A673 (cell line): ENCODE measurements at places on chromosomes 2 and 18. TPM values are rescaled to one million over a fixed set of nuclear protein-coding genes. Genes with fewer than 3 reads are reported as not detected.

RRM2 gene
- total RNA-seq: 414 and 486 TPM in 2 replicates

CHRND gene
- total RNA-seq: not detected in 2 replicates

FAHD2A gene
- 28.9 and 34.4 TPM in 2 replicates for total RNA-seq

IL1F10 gene
- total RNA-seq: not detected in 2 replicates

GRCh38 chr2:42848265-42848664 is 55.9 kb upstream of the HAAO start:
- H3K4me1 ChIP-seq: no peaks in the 10 kb centered on the region
- H3K27me3 ChIP-seq: no peaks in the 10 kb centered on the region
- DNase-seq: no peak
- no peaks in the 10 kb centered on the region for H3K36me3 ChIP-seq

DNA sequence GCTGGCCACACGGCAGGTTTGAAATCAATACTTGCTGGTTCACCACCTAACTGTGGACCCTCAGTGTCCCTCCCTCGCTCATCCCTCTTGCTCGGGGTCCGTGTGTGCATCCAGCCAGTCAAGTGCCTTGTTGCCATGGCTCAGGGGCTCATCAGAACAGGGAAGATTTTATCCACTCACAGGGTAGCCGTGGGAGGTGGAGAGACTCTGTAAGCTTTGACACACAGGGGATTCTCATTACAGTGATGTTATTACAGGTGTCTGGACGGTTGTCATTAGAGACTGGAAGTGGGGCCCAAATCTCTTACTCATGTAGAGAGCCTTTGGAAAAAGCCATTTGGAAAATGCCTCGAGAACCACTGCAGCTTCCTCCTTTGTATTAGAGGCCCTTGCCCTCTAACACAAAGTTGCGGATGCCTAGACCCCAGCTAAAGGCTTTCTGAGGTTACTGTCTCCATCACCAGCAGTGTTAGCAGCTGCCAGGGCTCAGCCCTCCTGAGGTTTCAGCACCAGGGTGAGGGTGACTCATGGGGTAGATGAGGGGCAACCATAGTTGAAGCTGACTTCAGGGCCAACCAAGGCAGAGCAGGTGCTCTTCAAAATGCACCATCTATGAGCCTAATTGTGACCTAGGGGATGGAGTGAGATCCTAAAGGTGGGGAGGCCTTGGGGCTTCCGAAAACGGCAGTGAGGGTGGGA is 195.6 kb downstream of the CLIP4 start:
- H3K27ac ChIP-seq: no peak overlapping the region
- peaks cover 28% of the 10 kb centered on the region for H3K4me1 ChIP-seq
- no peak overlapping the region for H3K4me3 ChIP-seq
- no peaks in the 10 kb centered on the region for H3K27me3 ChIP-seq

- no peak overlapping the region for H3K4me3 ChIP-seq
- no peaks in the 10 kb centered on the region for H3K27me3 ChIP-seq
- no peak overlapping the region for H3K27ac ChIP-seq
- H3K36me3 ChIP-seq: no peaks in the 10 kb centered on the region
- DNase-seq: no peak
- H3K4me1 ChIP-seq: no peaks in the 10 kb centered on the region
These were observed 28.1 kb downstream of the SLC40A1 start for GRCh38 chr2:189552334-189552990.

DNA sequence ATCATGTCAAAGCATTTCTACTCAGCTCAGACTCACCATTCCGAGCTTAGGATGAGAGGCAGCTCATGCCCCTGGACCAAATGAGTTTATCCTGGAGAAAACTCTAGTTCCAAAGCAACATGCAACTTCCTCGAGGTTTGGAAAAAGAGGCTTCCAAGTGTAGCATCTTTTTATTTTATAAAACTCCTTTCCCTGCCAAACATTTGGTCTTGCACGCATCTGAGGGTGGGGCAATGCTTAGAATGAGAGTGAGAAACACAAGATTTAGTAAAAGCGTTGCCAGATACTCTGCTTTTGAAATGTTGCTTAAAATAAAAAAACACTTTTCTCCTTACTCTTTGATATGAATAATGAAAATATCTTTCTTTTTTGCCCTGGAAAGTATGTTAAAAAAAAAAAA is 151.5 kb downstream of the NCKAP5 start:
- no peaks in the 10 kb centered on the region for H3K27me3 ChIP-seq
- H3K27ac ChIP-seq: no peak overlapping the region
- no peaks in the 10 kb centered on the region for H3K36me3 ChIP-seq
- no peak for DNase-seq
- H3K4me3 ChIP-seq: no peak overlapping the region
- H3K4me1 ChIP-seq: peaks cover 27% of the 10 kb centered on the region

GRCh38 chr2:11659115-11659475 is 10.9 kb downstream of the NTSR2 start:
- no peak for DNase-seq
- H3K4me1 ChIP-seq: no peaks in the 10 kb centered on the region
- no peaks in the 10 kb centered on the region for H3K36me3 ChIP-seq
- no peak overlapping the region for H3K4me3 ChIP-seq
- no peaks in the 10 kb centered on the region for H3K27me3 ChIP-seq
- H3K27ac ChIP-seq: no peak overlapping the region

DNA sequence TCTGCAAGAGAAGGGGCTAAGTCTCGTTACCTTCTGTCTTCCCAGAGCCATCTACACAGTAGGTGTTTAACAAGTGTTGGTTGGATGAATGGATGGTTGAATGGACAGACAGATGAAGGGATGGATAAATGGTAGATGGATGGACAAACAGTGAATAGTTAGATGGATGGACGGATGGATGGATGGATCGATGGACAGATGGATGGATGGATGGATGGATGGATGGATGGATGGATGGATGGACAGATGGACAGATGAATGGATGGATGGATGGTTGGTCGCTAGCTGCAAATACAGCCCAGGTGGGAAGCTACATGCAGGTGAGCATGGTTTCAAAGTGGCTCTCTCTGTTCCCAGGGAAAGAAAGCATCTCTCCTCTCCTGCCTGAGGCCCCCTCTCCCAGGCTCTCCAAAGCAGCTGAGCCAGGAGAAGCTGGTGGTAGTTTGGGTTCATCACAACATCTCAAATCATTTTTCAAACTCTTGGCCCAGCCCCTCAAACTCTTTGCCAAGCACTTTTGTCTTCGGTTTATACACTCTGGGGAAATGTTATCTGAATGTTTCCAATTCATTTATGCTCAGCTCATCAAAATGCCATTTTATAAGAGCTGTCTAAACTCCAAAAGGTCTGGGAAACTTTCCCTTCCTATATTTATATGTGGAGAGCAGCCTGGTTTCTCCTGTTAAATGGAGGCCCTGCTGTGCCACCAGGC is 192.7 kb downstream of the ANAPC1 start:
- H3K27me3 ChIP-seq: no peaks in the 10 kb centered on the region
- no peak for DNase-seq
- no peak overlapping the region for H3K4me3 ChIP-seq
- H3K36me3 ChIP-seq: no peaks in the 10 kb centered on the region
- H3K4me1 ChIP-seq: no peaks in the 10 kb centered on the region

GRCh38 chr2:12685956-12686355 is 30.8 kb upstream of the TRIB2 start:
- no peaks in the 10 kb centered on the region for H3K27me3 ChIP-seq
- no peak overlapping the region for H3K4me3 ChIP-seq
- no peak overlapping the region for H3K27ac ChIP-seq
- H3K36me3 ChIP-seq: no peaks in the 10 kb centered on the region
- H3K4me1 ChIP-seq: peaks cover 4% of the 10 kb centered on the region
- DNase-seq: no peak

DNA sequence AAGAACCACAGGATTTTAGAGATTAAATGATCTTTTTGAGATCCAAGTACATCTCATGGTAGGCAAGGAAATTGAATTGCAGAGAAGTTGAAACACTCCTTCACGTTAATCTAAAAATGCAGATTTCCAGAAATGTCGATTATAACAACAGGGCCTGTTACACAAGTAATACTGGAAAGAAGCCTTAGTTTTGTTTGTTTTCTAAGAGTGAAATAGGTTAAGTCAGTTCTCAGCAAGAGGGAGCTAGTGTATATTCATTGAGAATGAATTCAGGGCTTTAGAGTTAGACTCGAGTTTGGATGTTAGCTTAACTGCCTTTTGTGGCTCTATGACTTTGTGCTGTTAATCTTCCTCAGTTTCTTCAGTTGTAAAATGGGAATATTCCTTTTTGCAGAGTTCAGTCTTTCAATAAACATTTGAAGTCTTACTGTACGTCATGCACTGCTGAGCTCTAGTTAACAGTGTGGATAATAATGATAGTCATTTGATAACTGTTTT is 926 bp downstream of the NDUFV2 start:
- no peaks in the 10 kb centered on the region for H3K36me3 ChIP-seq
- peaks cover 36% of the 10 kb centered on the region for H3K4me1 ChIP-seq

DNA sequence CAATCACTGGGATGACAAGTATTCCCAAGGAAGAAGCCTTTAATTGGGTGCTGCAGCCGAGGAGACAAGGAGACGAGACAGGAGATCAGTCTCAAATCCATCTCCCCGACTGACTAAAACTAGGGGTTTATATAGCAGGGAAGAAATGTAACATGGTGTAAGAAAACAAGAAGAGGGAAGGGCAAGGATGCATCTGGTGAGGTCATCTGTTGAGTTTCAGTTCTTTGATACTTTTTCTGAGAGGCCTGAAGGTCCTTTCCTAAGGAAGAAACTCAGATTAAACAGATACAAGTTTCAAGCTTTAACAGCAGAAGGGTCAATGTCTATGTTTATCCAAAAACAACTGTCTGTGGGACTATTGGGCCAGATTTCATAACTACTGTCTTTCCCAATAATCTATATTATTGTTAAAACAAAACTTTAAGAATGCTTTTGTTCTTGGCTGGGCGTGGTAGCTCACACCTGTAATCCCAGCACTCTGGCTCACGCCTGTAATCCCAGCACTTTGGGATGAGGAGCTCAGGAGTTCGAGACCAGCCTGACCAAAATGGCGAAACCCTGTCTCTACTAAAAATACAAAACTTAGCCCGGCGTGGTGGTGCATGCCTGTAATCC is 2.5 kb upstream of the PDCL3 start:
- no peaks in the 10 kb centered on the region for H3K36me3 ChIP-seq
- no peaks in the 10 kb centered on the region for H3K27me3 ChIP-seq
- no peak for DNase-seq
- H3K4me1 ChIP-seq: peaks cover 3% of the 10 kb centered on the region
- no peak overlapping the region for H3K27ac ChIP-seq

GRCh38 chr2:85766229-85766628 is 12.4 kb downstream of the ATOH8 start:
- no peak overlapping the region for H3K27ac ChIP-seq
- H3K4me3 ChIP-seq: no peak overlapping the region
- no peaks in the 10 kb centered on the region for H3K36me3 ChIP-seq

DNA sequence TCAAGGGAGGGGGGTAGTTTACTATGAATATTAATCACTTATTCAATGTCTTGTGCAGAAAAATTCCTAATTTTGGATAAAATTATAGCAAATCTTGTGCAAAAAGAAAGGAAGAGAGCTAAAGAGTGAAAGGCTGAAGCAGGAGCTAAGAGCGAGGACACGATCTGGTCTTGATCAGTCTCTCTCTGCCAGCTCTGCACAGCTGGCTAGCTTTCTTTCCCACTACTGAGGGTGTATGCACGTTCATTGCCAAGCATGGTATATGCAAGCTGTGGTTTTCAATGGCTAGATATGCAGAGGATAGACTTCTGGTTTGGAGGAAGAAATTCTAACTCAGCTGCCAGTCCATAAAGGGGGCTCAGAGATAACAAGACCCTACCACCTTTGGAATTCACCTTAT is 297.3 kb downstream of the CYRIA start:
- no peak overlapping the region for H3K4me3 ChIP-seq
- H3K27ac ChIP-seq: no peak overlapping the region
- DNase-seq: no peak
- H3K4me1 ChIP-seq: no peaks in the 10 kb centered on the region

- no peak for DNase-seq
- no peak overlapping the region for H3K4me3 ChIP-seq
- H3K4me1 ChIP-seq: no peaks in the 10 kb centered on the region
- peaks cover 10% of the 10 kb centered on the region for H3K36me3 ChIP-seq
These were observed 8.5 kb downstream of the SUCLG1 start for GRCh38 chr2:84450288-84451227.

DNA sequence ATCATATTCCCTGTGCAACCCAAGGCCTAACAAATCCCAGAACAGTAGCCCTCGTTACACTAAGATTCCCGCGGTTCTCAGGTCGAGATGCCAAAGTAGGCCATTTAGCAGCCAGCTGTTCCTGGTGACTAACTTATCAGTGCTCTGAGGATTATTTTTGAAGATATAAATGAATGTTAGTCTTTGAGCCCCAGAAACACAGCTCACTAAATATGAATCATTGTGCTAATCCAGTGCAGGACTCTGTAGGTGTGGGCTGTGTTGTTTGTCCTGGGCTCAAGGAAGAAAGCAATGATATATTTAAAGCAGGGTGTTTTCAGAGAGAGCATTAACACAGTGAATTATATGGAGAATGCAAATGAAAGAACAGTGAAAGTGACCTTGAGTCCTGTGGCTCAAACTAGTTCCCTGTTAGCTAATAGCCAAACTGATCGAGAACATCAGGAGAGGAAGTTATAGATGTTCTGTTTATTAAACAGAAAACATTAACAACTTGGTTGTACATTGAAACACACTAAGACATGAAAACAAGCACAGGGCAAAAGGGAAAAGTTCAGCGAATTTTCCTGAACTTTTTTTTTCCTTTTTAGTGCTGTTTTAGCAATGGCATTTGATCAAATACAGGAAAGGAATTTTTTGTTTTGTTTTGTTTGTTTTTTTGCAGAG is 228.3 kb downstream of the RNF152 start:
- H3K27ac ChIP-seq: no peak overlapping the region
- H3K4me1 ChIP-seq: no peaks in the 10 kb centered on the region
- no peak for DNase-seq
- H3K4me3 ChIP-seq: no peak overlapping the region
- H3K36me3 ChIP-seq: no peaks in the 10 kb centered on the region
- no peaks in the 10 kb centered on the region for H3K27me3 ChIP-seq

DNA sequence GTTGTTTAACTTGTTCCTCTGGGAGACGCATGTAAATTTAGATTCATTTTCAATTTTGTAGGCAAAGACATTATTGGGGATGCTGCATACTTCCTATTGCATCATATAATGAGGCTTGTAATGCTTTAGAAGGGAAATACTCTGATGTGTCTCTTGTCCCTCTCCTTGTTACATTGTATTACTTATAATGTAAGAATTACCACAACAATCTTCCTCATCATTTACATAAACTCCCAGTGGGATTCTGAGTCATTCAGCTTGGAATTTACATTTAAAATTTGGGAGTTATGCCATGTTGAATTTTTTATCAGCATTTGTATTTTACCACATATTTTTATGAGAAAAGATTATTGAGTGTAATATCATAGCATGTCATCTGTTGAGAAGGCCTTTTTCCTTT is 963.4 kb upstream of the NRXN1 start:
- peak overlapping the region; percentile 59 for H3K27ac ChIP-seq
- no peaks in the 10 kb centered on the region for H3K36me3 ChIP-seq

- no peaks in the 10 kb centered on the region for H3K4me1 ChIP-seq
- DNase-seq: no peak
- H3K4me3 ChIP-seq: no peak overlapping the region
- no peaks in the 10 kb centered on the region for H3K36me3 ChIP-seq
These were observed 74.6 kb upstream of the FOSL2 start for GRCh38 chr2:28318023-28318422.

GRCh38 chr2:21040468-21041377 is 3.1 kb downstream of the APOB start:
- no peaks in the 10 kb centered on the region for H3K4me1 ChIP-seq
- no peak overlapping the region for H3K27ac ChIP-seq
- H3K4me3 ChIP-seq: no peak overlapping the region
